Foreskin keratinocyte (primary cell): ENCODE measurements at places on chromosomes 1 and 21.

DNA sequence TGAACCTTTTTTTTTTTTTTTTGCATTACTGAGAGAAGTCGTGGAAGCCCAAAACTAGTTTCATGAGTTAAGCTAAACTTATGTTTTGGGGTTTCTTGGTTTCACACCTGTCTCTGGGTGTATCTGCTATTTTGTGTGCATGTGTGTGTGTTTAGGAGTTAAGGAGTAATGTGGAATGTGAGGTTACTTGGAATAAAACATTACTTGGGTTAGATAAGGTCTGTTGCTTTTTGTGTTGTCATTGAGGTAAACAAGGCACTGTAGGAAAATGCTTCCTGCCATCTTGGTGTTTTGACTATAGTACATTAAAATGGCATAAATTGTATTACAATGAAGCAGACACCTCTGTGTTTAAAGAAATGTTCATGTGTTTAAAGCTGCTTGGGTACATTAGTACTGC, 2.9 kb downstream of the TENT5C start:
- no peak for DNase-seq

- no peak for DNase-seq
Measured at GRCh38 chr21:44724196-44724595, 12.8 kb upstream of the TSPEAR start.

DNA sequence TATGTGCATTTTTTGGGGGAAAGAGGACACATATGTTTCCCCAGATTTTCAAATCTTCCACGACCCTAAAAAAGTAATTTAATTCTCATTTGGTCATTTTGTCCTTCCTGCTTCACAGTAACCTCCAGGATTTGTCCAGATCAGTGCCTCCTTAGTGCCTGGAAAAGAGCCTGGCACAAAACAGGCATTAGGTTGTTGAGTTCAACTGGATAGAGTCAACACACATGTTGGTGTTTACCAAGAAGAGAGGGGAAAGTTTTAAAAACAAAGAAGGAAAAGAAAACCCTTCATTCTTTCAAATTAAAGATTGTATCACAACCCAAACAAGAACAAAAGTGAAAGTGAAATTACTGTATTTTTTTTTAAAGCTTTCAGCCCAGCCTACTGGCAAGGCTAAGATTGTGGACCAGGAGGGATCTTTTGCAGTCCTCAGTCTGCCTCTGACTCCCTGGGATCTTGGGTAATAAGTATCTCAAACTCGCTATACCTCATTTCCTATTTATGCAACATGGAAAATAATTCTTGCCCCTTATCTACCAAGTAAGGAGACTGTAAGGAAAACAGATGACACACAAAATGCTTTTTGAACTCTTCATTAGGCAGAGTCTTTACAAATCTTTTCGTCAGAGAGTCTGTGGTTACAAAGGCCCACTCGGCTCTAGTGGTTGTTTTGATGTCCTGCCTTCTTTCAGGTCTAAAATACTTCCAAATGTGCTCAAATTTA, 57.8 kb downstream of the ZNF281 start:
- no peak for DNase-seq

DNA sequence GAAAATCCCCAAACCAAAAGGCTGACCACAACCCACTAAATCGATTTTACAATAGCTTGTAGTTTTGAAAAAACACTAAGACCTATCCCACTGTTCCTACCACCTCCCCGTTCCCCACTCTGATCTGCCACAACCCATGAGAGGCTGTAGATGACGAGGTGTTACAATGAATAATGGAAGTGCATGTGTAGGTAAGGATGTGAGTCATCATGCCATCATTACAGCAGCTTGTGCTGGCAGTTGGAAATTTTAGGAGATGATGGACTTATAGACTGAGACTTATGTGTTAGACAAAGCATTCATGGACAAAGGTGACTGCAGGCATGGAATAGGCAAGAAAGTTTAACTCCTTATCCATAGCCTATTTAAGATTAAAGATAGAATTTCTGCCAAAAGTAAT, 184.7 kb upstream of the CACYBP start:
- peak; percentile 91 for DNase-seq

DNA sequence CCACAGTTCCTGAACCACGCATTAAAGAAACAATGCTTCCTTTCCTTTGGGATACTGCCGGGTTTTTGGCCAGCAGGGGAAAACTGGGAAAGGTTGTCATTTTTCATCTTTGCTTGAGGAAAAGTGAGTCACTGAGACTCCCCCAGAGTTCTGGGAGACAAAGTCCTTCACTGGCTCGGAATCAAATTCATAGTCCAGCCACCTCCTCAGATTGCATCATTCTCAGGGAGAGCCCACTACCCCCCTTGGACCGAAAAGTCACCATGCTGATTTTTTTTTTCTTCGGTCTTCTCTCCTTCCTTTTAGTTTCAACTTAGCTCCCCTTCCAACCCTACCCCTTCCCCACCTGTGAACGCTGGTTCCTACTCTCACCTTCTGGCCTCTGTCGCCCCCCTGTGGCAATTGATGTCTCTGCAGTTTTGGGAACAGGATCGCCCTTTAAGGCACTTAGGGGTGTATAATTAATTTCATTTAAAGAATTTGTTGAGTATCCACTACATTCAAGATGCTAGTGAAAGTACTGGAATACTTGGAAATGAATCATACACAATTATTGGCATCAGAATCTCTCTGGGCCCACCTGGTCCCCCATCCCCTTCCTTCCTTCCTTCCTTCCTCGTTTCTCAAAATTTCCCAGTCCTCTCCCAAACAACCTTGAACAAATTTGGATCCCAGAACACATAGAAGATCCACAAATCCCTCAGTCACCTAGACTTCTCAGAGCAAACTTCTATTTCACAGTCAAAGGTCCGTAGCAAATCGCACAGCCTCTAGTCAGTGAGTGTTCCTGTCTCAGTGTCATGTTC, 6.9 kb downstream of the ACKR1 start:
- no peak for DNase-seq

GRCh38 chr1:206958144-206958543, 11.9 kb upstream of the PIGR start:
- DNase-seq, result no peak

- no peak for DNase-seq
Measured at GRCh38 chr1:34746785-34747637, 7.8 kb upstream of the GJB5 start.

DNA sequence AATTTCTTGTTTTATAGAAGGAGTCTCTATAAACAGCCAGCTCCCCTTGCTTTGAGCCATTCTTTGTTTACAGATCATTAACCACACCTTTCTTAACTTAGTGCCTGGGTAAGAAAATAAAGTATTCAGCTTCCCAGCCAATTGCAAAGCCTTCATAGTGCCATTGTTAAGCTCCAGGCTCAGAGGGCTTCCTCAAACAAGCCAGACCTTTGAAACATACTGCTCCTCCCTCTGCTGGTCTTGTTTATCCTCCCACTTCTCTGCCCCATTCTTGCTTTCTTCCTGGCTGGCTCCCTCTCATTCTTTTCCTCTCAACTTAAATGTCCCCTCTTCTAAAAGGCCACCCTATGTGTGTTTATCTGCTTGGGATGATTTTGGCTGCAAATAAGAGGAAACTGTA, 319.4 kb upstream of the ST6GALNAC5 start:
- no peak for DNase-seq

GRCh38 chr21:45514311-45515021, 27.8 kb downstream of the SLC19A1 start:
- no peak for DNase-seq

GRCh38 chr21:38221594-38221993, 35.2 kb upstream of the KCNJ15 start:
- no peak for DNase-seq

GRCh38 chr1:88060750-88061491, 623.2 kb upstream of the PKN2 start:
- peak; percentile 97 for DNase-seq
